Nephron progenitor cell (in vitro differentiated cells): ENCODE measurements at places on chromosomes 16 and 17.
A peak's percentile ranks its signal among the peaks of the same experiment; 100 is the strongest.

DNA sequence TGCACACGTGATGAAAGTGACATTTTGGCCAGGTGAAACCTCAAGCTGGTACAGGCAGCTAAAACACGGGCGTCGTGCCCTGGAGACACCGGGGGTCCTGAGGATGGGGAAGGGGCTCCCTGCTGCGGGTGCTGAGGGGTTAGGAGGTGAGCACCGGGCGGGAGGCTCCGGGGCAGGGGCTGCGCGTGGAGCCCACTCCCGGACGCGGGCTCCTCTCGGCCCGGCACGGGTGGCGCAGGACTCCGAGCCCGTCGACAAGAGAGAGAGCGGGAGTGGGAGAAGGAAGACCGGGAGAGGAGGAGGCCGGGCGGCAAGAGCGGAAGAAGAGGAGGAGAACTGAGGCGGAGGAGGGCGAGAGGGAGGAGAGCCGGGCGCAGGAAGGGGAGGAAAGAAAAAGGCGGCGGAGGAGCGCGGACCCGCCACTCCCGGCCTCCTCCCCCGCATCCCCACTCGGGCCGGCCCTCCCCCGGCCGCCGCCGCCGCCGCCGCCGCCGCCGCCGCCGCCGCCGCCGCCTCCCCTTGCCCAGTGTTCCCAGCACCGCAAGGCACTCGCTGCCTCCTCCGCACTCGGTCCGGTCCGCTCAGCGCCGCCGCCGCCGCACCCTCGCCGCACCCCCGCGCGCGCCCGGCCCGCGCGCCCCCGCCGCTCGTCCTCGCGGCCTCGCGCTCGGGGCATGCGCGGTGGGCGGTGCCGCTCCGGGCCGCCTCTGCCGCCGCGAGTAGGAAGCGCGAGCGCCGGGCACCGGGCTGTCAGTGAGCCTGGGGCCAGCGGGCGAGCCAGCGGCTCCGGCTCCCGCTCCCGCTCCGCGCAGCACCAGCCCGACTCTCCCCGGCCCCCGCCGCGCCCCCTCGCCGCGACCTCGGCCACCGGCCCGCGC, at the start of gene PRKCA:
Gene PRKCA, plus strand, starts transcription at position 750 of the 878 bp plus-strand sequence.
- peak; percentile 82 for DNase-seq

GRCh38 chr17:40320756-40321523, 12.0 kb downstream of the RARA start:
- DNase-seq = no peak

- peak; percentile 25 for DNase-seq
These were observed 693 bp downstream of the CLDN7 start for GRCh38 chr17:7261379-7262191.

DNA sequence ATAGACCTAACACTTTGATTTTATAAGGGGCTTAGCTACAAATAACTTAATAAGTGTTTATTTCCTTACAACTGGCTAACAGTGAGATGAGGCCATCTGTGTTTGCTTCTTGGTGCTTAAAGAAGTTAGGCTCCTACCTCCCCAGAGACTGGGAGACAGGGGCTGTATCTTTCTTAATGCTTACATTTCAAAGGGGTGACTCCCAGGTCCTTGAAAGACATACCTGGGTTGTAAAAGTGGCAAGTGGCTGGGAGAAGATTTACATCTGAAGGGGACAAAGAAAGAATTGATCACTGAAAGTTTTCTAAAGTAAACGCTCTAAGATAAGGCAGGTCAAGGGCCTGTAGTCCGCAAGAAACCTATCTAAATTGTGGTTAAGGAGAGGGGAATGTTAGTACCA, 196.8 kb downstream of the CNTNAP4 start:
- no peak for DNase-seq

DNA sequence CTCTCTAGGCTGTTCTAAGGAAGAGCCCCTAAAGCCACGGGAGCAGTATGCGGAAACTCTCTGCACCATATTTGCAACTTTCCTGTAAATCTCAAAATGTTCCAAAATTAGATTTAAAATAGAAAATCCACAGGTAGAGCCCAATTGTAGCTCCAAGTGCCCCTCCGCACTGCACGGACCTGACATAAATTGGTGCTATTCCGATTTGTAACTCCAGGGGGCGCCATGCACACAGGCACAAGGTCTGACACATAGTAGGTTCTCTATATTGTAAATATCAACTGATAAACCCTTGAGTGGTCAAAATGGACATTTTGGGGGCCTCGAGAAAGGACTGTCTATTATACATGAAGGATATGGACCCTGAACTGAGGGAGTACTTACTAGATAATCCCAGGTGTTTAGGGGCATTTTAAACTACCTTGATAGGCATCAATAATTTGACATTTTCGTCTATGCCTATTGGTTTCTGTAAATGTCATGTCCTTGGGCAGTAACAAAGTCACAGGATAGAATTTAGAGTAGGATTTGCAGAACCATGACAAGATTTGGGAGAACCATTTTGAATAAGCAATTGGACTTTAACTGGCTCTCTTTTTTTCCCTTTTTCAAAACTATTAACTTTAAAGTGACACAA, 36.6 kb upstream of the TMEM132E start:
- DNase-seq = peak; percentile 67

- no peak for DNase-seq
These were observed 17.4 kb downstream of the NGFR start for GRCh38 chr17:49512296-49513043.

DNA sequence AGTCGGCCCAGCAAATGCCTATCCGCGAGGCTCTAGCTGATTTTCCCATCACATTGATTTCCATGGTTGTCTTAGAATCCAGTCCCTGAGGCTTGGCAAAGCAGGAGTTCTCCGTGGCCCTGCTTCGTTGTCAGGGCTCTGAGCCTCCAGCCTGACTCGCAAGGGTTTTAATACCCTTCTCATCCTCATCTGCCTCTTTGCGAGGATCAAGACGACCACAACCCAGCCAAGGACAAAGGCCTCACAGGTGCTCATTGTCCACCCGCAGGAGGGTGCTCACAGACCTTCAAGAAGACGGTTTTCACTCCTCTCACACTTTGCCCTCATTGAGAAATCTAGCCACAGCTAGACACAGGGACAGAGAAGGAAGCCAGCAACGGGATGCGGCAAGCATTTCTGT, 610.8 kb downstream of the KCNJ18 start:
- no peak for DNase-seq
